ENCODE measurements at places on chromosomes 7 and 10. TPM values are rescaled to one million over a fixed set of nuclear protein-coding genes. Genes with fewer than 3 reads are reported as not detected.

DNA sequence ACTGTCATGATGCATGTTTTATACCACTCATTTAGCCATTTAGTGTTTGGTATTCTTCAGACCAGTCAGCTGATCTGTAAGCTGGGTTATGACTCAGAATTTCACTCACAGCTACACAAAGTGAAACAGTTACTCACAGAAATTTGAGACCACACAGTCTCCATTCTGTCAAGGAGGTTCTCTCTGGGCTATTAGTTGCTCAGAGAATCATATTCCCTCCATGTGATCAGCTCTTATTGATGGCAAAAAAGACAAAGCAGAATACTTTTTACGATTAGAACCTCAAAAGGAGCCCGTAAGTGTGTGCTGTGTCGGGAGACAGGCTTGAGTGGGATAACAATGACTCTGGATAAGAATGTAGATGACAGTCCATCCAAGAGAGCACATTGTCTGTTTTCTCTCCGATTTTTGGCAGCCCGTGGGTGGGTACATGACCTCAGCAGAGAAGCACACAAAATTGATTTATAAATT, 277.6 kb upstream of the SORCS1 start:
- ATAC-seq, result no peak

DNA sequence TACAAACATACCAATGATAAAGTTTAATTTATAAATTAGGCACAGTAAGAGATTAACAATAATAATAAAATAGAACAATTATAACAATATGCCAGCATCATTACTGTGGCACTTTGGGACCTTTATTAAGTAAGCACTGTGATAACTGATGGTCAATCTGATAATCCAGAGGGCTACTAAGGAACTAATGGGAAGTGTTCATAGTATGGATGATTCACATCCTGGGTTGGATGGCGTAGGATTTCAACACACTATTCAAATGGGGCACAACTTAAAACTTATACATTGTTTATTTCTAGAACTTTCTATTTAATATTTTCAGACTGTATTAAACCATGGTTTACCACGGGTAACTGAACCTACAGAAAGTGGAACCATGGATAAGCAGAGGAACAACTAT, 90.8 kb downstream of the KIF20B start:
- ATAC-seq, result no peak

DNA sequence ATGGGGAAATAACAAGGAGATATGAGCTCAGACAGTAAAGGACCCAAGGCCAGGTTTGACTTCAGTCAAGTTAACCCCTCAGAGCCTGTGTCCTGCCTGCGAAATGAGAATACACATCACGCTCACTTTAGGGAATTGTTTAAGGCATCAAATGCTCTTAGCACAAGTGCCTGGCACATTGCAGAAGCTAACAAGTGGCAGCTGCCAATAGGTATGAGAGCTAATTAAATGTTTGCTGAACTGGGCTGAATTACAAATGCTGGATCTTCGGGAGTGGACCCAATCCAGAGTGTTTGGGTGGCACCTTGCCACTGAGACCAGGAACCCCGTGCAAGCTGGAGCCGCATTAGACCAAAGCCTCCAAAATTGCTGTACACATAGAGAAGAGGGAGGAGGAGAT, 136.8 kb downstream of the C10orf90 start:
- ATAC-seq, result no peak

GRCh38 chr7:30804078-30804661, 33.0 kb downstream of the MINDY4 start:
- no peak for ATAC-seq

- ATAC-seq, result no peak
These were observed 206.3 kb upstream of the PRSS1 start for GRCh38 chr7:142542942-142543341.

The GNAI1 gene
- 31.5 TPM for total RNA-seq

The OR6V1 gene
- not detected for total RNA-seq

The NKX6-2 gene
- 0.08 TPM for total RNA-seq
